Keratinocyte (primary cell): ENCODE measurements at places on chromosomes 1 and 21. TPM values are rescaled to one million over a fixed set of nuclear protein-coding genes. Genes with fewer than 3 reads are reported as not detected.

- no peak for DNase-seq
These were observed 27.4 kb downstream of the LRRC3 start for GRCh38 chr21:44482581-44483287.

- no peak for DNase-seq
These were observed 16.1 kb upstream of the CCDC27 start for GRCh38 chr1:3736131-3736561.

- DNase-seq, result no peak
These were observed 321.0 kb downstream of the PTBP2 start for GRCh38 chr1:97042551-97042950.

GRCh38 chr1:12112711-12113161 lies 49.6 kb downstream of the TNFRSF8 start:
- no peak for DNase-seq

DNA sequence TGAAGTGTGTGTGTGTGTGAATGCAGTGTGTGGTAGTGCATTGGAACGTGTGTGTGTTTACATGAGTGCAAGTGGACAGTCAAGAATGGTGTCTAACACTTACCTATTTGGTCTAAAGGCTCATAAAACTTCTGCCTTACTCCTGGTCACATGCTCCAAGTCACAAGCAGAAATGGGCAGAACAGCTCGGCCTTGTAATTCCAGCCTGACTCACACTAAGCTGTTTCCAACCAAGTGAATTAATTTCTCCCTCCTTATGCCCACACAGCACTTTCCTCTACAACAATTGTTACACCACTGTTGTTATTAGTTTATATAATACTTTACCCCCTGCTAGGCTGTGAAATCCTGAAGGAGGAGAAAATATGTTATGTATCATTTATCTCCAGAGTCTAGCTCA lies 43.8 kb downstream of the DDR2 start:
- DNase-seq, result no peak

GRCh38 chr21:32207406-32207716 lies 71.5 kb downstream of the MIS18A start:
- no peak for DNase-seq

DNA sequence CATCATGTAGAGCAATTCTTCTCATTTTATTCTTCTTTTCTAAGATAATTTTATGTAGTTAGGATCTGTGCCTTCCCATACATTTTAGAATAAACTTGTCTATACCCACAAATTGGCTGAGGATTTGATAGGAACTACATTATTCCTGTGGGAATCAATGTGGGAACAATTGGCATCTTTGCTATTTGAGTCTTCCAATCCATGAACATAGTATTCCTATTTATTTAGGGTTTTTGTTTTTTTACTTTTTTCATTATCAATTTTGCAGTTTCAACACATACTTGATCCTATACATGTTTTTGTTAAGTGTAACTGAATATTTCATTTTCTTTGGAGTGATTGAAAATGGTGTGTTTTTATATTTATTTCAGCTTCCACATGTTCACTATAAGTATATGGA lies 8.1 kb upstream of the WNT9A start:
- DNase-seq, result no peak

CYP4B1 gene
- 0.49 to 3.9 TPM (median 2.1 TPM) in 3 replicates for polyA plus RNA-seq

RGSL1 gene
- not detected in 3 replicates for polyA plus RNA-seq
